ENCODE measurements at places on chromosomes 4 and X. TPM values are rescaled to one million over a fixed set of nuclear protein-coding genes. Genes with fewer than 3 reads are reported as not detected.

DNA sequence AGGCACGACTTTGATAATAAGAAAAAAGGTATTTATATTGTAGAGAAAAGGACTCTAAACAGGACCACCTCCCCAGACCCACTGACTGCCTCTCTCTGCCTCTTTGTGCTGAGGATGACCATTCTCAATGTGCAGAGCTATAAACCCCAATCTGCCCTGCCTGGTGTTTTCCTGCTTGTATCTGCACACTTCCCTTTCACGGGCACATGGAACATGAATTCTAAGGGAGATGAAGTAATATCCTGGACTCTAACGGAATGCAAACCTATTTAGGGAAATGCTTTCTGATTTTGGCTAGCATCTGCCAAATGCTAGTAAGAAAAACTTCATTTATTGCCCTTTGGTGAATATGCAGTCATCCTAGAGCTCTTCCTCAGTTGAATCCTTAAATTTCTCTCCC lies 2.4 kb downstream of the DIPK2B start:
- H3K4me1 ChIP-seq = no peaks in the 10 kb centered on the region
- no peaks in the 10 kb centered on the region for H3K36me3 ChIP-seq
- no peaks in the 10 kb centered on the region for H3K27me3 ChIP-seq
- DNase-seq = no peak
- no peak overlapping the region for H3K4me3 ChIP-seq
- no peak overlapping the region for H3K27ac ChIP-seq

DNA sequence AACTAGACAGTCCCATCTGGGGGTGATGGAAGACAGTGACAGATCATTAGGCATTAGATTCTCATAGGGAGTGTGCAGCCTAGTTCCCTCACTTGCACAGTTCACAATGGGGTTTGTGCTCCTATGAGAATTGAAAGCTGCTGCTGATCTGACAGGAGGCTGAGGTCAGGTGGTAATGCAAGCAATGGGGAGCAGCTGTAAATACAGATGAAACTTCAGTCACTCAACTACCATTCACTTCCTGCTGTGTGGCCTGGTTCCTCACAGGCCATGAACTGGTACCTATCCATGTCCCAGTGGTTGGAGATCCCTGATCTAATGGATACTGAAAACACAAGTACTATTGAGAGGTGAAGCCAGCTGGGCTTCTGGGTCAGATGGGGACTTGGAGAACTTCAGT lies 72.5 kb downstream of the AGTR2 start:
- DNase-seq = no peak
- H3K4me3 ChIP-seq = no peak overlapping the region
- H3K36me3 ChIP-seq = no peaks in the 10 kb centered on the region
- peaks cover 8% of the 10 kb centered on the region for H3K27me3 ChIP-seq

DNA sequence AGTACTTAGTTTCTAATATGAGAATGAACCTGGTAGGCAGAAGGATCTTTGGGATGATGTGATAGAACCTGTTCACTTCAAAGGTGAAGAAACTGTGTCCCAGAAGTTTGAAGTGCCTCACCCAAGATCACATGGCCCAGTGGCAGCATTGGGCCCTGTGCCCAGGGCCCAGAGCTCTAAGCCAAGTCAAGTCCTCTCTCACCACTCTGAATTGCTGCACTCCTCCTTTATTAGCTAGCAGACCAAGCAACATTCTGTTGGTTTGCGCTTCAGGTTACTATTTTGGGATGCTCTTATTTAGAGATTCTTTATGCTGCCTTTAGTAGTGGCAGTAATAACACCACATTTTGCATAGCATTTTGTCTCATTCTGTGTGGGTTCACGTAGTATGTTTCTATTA lies 82.7 kb downstream of the PARM1 start:
- H3K27me3 ChIP-seq = no peaks in the 10 kb centered on the region
- H3K4me3 ChIP-seq = no peak overlapping the region
- H3K4me1 ChIP-seq = peaks cover 5% of the 10 kb centered on the region

GRCh38 chr4:153348006-153348405 lies 3.5 kb downstream of the MND1 start:
- H3K27me3 ChIP-seq = no peaks in the 10 kb centered on the region
- no peaks in the 10 kb centered on the region for H3K36me3 ChIP-seq
- H3K4me1 ChIP-seq = peaks cover 4% of the 10 kb centered on the region
- H3K27ac ChIP-seq = no peak overlapping the region
- no peak for DNase-seq

ATP8A1 gene
- total RNA-seq = 60.9 TPM

GIMD1 gene
- not detected for total RNA-seq

- DNase-seq = no peak
- no peaks in the 10 kb centered on the region for H3K36me3 ChIP-seq
- no peaks in the 10 kb centered on the region for H3K27me3 ChIP-seq
- H3K27ac ChIP-seq = no peak overlapping the region
Observed at GRCh38 chr4:22514001-22514400, 1.9 kb downstream of the ADGRA3 start.

GRCh38 chrX:55264816-55265215 lies at the start of gene PAGE3:
Gene PAGE3, minus strand, starts transcription at chrX:55264916. Its CDS starts 1,013 bp downstream, at chrX:55263903.
- H3K4me1 ChIP-seq = no peaks in the 10 kb centered on the region
- no peaks in the 10 kb centered on the region for H3K36me3 ChIP-seq
- no peaks in the 10 kb centered on the region for H3K27me3 ChIP-seq
- no peak for DNase-seq

DNA sequence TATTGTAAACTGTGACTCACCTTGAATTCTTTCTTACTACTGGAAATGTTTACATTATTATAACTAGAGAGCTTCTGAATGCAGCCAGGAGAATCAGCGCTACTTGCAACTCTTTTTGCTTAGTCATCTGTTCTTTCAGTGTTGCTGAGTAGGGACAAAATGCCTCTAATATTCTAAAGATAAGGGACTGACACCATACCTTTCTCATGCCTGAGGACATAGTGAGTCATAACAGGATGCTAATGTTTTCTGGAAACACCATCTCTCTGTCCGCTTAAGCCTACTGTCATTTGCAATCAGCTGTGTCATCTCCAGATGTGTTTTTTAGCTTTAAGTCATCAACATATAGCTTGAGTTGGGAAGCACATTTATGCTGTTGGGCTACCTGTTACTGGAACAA lies 108.3 kb downstream of the QRFPR start:
- no peak overlapping the region for H3K27ac ChIP-seq
- H3K4me3 ChIP-seq = no peak overlapping the region
- H3K36me3 ChIP-seq = no peaks in the 10 kb centered on the region

DNA sequence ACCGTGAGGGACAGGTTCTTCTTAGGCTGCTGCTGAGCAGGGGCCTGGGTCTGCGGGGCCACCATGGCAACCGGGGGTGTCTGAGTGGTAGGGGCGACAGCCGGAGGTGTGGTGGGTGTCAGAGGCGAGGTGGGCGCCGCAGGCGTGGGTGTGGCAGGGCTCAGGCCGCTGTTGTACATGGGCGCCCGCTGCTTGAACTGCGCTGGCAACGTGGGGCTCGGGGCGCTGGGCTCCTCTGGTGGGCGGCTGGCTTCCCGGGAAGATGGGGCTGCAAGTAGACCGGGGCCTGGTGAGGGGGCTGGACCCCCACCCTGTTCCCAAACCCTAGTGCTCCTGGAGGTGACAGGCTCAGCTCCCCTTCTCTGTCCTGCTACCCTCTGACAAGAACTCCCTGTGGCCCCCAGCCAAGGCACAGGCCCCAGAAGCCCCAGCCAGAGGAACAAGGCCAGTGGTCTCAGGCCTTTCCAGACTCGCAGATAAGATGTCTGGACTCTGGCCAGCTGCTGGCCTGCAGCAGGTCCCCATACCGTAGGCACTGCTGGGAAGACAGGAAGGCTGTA lies 24.8 kb downstream of the NELFA start:
- DNase-seq = no peak
- H3K27me3 ChIP-seq = no peaks in the 10 kb centered on the region
- H3K36me3 ChIP-seq = peaks cover 100% of the 10 kb centered on the region
- H3K4me3 ChIP-seq = no peak overlapping the region
- no peaks in the 10 kb centered on the region for H3K4me1 ChIP-seq
- no peak overlapping the region for H3K27ac ChIP-seq

GRCh38 chr4:7777871-7778509 lies 161.7 kb downstream of the AFAP1 start:
- H3K4me1 ChIP-seq = peaks cover 6% of the 10 kb centered on the region
- no peaks in the 10 kb centered on the region for H3K36me3 ChIP-seq
- no peak for DNase-seq
- H3K27me3 ChIP-seq = no peaks in the 10 kb centered on the region
- no peak overlapping the region for H3K27ac ChIP-seq

- H3K36me3 ChIP-seq = no peaks in the 10 kb centered on the region
- H3K27ac ChIP-seq = no peak overlapping the region
- H3K4me1 ChIP-seq = no peaks in the 10 kb centered on the region
- no peak overlapping the region for H3K4me3 ChIP-seq
Observed at GRCh38 chrX:138765051-138765450, 53.5 kb upstream of the FGF13 start.

DNA sequence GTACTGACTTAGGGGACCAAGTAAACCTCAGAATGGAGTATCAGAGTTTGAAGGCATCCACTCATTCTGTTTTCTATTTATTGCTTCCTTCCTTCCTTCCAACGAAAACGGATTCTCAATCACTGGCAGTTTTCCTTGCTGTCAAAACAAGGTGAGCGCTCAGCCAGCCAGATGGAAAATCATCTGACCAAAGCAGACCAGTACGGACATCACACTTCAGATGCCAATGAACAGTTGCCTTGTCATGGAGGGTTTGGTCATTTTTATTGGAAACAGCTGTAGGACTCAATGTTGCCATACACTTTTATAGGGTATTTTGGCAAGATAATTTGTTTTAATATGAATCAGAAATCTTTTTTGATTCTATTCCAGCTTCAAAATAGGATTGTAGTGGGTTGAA lies 16.6 kb downstream of the GEMIN8 start:
- no peak for DNase-seq
- no peak overlapping the region for H3K4me3 ChIP-seq
- peaks cover 11% of the 10 kb centered on the region for H3K36me3 ChIP-seq
- H3K27ac ChIP-seq = no peak overlapping the region
- no peaks in the 10 kb centered on the region for H3K27me3 ChIP-seq

GPR50 gene
- not detected for total RNA-seq

STK32B gene
- 0.90 TPM for total RNA-seq

GRCh38 chr4:12487000-12487399 lies 997.1 kb downstream of the RAB28 start:
- H3K4me3 ChIP-seq = no peak overlapping the region
- DNase-seq = no peak
- no peaks in the 10 kb centered on the region for H3K4me1 ChIP-seq
- no peak overlapping the region for H3K27ac ChIP-seq

GRIA3 gene
- total RNA-seq = 0.37 TPM

TREX2 gene
- total RNA-seq = 0.55 TPM

DNA sequence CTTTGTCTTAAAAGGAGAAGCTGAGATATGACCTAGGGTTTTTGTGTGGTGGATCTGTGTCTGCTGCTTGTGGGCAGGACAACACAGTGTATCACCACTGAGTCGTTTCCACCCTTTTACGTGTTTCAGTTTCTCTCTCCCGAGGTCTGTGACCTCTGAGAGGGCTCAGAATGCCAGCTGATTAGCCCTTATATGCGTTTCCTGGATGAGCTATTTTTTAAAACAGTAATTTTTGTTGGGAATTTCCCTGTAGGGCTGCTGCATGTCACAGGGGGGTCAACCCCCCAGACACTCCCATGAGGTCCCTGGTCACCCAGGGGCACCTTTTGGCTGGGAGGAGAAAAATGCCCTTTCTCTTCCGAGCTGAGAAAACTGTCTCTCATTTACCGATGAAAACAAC lies 170.4 kb upstream of the CASK start:
- no peaks in the 10 kb centered on the region for H3K27me3 ChIP-seq
- no peak for DNase-seq
- no peak overlapping the region for H3K27ac ChIP-seq
- H3K4me3 ChIP-seq = no peak overlapping the region

DNA sequence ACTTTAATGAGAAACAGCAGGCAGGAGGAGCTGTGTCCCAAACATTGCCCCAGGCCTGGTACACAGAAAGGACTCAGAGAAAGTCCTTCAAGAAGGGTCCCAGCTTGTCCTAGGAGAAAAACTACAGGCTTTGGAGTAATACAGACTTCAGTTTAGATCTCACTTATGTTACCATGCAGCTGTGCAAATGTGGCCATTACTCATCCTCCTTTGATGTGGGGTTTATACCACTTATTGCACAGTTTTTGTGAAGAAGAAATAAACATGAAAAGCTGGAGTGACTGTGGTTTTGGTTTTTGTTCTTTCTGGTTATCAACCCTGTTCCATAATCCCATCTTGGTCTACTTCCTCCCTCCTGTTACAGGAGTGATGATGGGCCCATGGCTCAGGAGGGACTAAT lies 8.1 kb upstream of the CYTL1 start:
- no peaks in the 10 kb centered on the region for H3K27me3 ChIP-seq
- no peaks in the 10 kb centered on the region for H3K4me1 ChIP-seq
- no peaks in the 10 kb centered on the region for H3K36me3 ChIP-seq
- DNase-seq = no peak

TMA16 gene
- 22.8 TPM for total RNA-seq

DNA sequence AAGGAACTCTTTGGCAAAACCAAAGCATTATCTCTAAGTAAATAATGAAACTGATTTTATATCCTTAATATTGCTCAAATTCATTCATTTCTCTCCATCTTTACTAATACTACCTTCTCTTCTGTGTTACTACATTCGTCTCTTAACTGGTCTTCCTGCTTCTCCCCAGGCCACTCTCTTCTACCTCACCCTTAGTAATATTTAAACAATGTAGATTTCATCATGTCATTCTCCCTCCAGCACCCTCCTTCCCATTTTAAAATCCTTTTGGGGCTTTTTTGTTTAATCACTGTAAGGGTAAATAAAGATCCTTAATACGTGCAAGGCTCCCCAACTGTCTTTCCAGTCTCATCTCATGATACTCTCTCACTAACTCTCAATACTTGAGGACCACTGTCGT lies 19.4 kb downstream of the FHIP1A start:
- H3K36me3 ChIP-seq = no peaks in the 10 kb centered on the region
- no peaks in the 10 kb centered on the region for H3K27me3 ChIP-seq
- H3K27ac ChIP-seq = no peak overlapping the region
- no peak overlapping the region for H3K4me3 ChIP-seq
- H3K4me1 ChIP-seq = peaks cover 4% of the 10 kb centered on the region

GSX2 gene
- total RNA-seq = not detected

DNA sequence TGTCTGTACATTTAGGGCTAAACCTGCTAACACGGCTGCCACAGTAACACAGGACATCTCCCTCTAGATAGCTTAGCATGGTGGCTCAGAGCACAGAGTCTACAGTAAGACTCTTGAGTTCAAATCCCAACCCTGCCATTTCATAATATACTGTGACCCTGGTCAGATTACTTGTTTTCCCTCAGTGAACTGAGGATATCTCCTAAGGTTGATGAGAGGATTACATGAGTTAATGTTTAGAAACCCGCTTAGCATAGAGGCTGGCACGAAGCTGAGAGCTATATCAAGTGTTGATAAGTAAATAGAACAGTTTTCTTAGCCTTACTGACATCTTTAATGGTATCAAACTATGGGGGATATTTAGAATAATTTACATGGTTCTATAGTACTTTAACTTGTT lies 37.2 kb downstream of the CASP3 start:
- no peak overlapping the region for H3K27ac ChIP-seq
- H3K27me3 ChIP-seq = no peaks in the 10 kb centered on the region
- no peak overlapping the region for H3K4me3 ChIP-seq
- DNase-seq = no peak
- no peaks in the 10 kb centered on the region for H3K4me1 ChIP-seq

ADH1B gene
- total RNA-seq = 427 TPM

BEX5 gene
- total RNA-seq = 4.9 TPM

NLRP2B gene
- total RNA-seq = not detected

MAGEC2 gene
- not detected for total RNA-seq

Measured in left lung (tissue), 14 donors.